ENCODE measurements at places on chromosomes 2 and 18.

DNA sequence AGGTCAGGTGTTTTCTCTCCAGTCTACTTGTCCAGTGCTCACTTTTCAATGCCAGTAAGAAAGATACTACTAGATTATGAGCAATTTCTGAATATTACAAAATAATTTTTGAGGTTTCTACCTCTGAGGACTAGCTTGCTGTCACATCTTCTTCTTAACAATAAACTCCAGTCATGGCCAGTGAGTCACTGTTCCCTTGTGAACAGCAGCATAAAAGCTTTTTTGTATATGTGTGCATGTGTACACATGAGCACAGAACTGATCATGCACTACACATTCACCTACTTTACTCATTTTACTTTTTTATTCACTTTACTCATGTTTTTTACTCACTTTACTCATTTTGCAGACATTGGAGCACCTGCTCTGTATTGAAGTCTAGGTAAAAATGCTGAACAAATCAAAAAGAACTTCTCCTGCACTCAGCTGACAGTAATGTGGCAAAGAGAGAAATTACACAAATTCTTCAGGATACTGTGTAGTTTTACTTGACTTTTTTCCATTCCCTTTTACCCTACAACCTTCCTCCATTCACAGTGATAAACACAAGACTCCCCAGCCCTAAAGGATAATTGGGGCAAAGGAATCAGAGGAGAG lies 28.0 kb downstream of the ST6GAL2 start:
- DNase-seq = no peak

DNA sequence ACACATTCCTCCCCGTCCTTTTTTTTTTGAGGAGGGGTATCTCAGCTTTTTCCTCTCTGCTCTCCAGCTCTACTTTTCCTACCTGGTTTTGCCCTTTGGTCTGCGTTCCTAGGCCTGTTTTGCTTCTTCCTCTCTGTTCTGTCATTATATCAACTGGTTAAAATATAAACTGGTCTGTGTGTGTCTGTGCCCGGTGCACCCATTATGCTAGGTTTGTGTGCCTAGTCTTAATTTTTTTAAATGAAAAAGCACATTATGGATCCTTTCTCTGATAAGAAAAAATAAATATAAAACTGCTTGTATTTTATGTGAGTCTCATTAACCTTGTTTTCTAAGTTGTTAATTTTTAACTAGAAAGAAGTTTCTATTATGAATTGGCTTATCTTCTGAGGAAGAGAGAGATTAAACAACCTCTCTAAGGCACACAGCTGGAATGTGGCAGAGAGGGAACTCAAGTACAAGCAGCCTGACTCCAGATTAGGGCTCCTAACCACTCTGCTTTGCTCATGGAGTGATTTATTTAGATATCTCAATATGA lies 17.4 kb downstream of the SLC38A11 start:
- no peak for DNase-seq

DNA sequence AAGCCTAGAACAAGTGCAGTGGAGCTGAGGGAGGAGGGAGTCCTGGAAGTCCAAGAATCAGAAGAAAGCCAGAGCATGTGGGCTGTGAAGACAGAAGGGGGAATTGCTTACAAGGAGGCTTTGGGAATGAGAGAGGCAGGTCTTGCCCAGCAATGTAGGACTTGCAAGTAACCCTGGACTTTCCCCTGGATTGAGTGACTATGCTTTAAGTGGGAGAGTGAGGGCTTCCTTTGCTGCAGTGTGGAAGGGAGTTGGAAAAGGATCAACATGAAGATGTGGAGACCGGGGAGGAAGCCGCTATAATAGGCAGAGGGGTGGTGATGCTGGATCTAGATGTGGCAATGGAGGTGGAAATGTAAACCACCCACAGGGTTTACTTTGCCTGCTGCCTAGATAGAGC lies 13.8 kb upstream of the SCYGR1 start:
- no peak for DNase-seq

DNA sequence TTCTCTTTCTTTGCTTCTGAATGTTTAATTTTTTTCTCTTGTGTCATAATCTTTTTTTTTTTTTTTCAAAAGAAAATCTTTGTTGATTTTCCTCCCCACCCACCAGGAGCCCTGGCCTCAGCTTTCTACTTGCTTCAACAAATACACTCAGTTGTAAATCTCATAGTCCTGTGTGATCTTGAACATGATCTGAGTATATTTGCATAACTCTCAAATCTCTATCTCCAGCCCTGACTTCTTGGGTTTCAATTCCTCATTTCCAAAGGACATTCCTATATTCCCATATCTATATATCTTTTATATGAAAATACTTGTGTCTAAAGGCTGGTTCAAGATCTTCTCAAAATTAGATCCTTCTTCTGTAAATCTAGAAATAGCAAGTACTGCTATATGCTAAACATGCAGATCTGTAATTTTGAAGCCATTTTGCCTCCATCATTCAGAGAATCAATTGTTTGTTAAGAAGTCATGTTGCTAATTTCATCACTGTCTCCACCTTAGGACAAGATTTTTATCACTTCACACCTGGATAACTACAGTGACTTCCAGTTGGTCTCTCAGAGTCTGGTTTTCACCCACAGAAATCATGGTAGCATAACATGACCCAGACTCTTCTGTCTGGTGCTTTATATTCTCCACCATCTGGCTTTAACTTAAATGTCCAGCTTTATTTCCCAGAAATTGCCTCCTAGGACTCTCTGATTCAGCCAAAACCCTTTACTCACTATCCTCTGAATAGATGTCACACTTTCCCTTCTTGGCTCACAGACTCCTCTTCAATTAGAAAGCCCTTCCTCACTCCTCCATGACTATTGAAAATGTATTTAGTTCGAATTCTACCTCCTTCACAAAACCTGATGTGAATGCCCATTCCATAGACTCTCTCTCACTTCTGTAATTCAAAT lies 98.1 kb downstream of the ZEB2 start:
- no peak for DNase-seq

DNA sequence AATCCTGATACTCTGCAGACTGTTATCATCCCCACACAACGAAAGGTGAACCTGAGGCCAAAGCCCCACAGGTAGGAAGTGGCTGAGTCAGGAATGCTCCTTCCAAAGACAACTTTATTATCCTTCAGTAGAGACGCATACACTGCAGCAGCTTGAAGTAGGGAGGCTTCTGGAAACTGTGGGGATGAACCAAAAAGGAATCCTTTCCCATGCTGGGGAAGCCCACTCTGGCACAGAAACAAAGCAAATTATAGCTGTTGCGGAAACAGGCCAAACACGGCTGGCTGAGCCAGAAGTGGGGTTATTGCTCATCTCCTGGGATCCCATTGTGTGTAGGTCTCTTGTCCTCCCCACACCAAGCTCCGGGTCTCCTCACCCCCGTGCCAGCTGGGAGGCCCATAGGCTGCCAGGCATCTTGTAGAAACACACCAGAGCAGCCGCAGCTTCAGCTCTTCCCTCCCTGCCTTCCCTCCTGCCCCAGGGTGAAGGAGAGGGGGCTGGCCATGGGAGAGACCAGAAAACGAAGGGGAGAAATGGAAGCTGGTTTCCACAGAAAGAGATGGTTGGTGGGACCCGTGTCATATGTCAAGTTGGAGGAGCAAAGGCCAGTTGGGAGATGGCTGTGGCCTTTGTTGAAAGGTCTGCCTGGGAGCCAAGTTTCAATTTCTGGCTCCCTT lies 176.9 kb upstream of the NABP1 start:
- no peak for DNase-seq

DNA sequence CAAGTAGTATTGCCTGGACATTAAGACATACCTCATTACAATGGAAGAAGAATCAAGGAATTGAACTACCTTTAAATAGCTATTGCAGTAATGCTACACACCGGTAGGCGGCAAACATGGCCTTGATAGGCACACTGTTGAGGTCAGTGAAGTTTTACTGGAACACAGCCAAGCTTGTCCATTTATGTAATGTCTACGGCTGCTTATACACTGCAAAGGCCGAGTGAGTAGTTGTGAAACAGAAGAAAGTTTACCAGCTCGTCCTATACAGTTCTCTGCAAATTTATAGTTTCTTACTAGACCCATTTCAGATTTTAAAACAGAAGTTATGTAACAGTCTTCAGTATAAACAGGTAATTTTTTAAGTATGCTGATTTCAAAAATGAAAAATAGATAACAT lies 38.8 kb downstream of the PPP4R1 start:
- DNase-seq = peak; percentile 22

DNA sequence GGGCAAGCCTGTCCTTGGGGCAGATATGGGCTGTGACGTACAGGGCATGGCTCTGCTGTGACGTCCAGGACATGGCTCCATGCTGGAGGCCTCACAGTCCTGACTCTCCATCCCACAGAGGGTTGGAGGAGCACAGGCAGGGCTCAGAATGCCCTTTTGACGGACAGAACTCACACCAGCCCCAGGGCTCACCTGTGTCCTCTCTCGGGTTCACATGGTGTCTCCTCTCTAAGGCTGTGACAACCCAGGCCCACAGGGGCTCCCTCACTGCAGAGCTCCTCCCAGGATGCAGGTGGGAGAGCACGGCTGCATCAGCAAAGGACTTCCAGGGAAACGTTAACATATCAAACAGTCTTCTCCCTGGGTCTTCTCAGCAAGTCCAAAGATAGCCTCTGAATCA lies 133.8 kb downstream of the EIPR1 start:
- DNase-seq = no peak

DNA sequence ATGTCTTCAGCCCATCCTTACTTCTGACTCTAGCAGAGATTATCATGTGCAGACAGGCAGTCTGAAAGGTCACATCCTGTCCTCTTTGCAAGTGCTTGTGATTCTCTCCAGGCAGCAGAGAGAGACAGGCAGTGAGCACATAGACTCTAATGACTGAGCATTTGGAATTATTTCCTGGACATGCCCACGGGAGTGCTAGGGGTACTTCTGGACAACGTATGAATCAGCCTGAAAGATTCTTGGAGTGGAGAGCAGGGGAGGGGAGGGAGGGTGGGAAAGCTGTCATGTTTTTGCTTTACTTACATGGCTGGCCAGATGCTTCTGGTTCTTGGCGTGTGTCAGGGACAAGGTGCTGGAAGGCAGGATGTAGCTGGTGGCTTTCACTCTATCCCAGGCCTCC lies 150.6 kb downstream of the RIF1 start:
- no peak for DNase-seq

DNA sequence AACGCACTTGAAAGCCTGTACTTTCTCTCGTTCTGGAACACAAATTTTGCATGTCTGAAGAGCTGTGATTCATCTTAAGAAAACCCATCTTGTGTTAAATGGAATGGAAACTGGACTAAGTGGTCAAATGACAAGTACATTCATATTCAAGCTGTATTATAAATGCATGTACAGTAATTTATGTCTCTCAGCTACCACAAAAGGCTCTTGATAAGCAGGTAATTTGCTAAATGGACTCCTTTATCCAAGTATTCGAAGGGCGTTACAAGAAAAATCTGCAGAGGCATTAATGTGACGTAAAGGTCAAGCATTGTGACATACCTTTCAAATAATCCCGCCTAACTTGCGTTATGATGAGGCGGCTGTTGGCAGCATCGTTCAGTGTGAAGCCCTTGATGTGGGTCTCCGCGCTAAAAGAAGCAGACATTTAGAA lies 66.6 kb downstream of the ABCG8 start:
- peak; percentile 35 for DNase-seq

DNA sequence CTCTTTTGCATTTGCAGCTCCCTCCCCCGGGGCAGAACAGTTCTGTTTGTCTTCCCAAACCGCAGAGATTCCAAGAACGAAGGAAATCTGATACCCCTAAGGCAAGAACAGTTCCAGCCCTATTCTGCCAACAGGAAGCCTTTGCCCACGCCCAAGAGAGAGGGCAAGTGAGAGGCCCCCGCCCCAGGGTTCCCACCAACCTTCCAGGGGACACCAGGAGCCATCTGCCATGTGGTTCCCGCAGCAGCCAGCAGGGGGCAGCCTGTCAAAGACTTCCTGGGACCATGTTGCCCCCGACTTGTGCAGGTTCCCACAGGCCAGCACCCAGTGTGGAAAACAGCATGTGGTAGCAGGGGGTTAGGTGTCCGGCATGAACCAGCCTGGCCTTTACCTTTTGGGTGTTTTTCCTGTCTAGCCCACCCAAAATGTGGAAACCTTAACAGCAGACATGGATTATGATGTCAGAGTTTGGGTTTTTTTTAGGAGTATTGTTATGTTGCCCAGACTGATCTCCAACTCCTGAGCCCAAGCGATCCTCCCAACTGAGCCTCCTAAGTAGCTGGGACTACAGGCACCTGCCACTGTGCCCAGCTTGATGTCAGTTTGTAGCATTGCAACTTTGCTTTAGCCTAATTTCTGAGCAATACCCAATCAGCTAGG lies 21.7 kb upstream of the EFHD1 start:
- peak; percentile 71 for DNase-seq

DNA sequence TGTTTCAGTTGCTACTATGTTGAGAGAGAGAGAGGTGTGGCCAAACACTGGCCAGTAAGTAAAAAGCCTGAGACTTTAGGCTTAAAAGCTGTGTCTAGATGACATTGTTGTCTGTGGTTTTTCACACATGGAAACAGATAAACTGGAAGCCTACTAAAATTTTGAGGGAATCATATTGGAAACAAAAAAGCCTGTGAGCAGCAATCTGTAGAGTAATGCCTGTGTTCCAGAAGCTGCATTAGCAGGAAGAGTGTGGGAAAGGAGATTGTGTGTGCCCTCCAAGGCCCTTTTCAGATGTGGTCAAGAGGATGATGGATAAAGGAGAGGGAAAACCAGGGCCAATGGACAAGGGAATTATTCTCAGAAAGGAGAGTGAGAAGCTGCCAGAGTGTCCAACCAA lies 236.3 kb upstream of the SPRED2 start:
- no peak for DNase-seq

- DNase-seq = no peak
These were observed 336 bp upstream of the DDX1 start for GRCh38 chr2:15591373-15591691.

- DNase-seq = no peak
These were observed 482.6 kb downstream of the PIK3C3 start for GRCh38 chr18:42437646-42438045.

DNA sequence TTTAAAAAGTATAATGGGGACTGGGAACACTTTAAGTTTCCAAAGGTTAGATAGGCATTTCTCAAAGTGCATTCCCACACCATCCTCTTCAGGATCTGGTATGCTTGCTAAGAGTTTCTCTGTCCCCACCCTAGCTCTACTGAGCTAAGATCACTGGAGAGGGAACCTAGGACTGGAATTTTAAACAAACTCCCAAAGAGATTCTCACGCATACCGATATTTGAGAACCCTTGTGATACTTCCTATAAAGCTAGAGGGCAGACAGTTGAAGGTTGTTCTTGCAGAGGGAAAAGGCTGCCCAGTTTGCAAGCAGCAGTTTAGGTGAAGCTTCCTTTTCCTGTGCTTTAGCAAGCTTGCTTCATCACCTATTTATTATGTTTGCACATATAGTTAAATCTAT lies 3.6 kb downstream of the CNRIP1 start:
- DNase-seq = no peak

DNA sequence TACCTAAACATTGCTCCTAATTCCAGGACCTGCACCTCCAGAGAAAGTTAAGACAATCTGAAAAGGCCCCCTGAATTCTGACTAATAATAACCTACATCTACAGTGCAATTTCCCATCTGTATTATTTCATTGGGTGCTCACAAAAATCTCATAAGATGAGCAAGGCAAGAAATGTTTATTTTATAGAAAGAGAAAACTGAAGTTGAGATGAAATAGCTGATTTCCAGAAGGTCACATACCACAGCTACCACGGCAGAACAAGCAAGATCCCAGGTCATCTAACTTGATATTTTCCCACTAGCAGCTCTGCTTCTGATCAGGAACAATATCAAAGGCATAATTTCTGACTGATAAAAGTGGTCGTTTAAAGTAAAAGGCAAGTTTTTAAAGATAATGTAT lies 105.8 kb upstream of the COL5A2 start:
- DNase-seq = no peak

- no peak for DNase-seq
These were observed 62.5 kb downstream of the STK39 start for GRCh38 chr2:168184681-168185513.

- no peak for DNase-seq
These were observed 44.4 kb downstream of the TFPI start for GRCh38 chr2:187509667-187510417.
